ENCODE measurements at places on chromosomes 16 and 17.

- no peak for DNase-seq
Measured at GRCh38 chr16:76583945-76584344, 306.7 kb downstream of the CNTNAP4 start.

GRCh38 chr16:50736448-50736847, 5.4 kb upstream of the CYLD start:
- no peak for DNase-seq

GRCh38 chr17:34584805-34585416, 5.5 kb downstream of the TMEM132E start:
- DNase-seq: peak; percentile 12

DNA sequence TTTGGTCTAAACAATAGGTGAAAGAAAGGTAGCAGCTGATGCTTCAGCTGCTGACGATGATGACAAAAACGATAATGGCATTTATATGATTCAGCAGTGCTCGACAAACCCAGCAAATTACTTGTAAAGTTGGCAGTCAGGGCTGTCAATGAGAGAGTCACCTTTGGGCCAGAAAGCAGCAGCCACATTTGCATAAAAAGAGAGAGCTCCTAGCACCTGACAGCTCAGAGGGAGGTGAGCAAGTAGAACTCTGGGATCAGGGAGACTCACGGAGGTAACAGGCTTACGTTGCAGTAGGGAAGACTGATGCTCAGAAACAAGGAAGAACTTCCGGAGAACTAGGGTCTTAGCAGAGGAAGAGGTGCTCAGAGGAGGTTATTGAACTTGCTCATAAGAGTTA, 291.9 kb upstream of the ZFHX3 start:
- DNase-seq: no peak

DNA sequence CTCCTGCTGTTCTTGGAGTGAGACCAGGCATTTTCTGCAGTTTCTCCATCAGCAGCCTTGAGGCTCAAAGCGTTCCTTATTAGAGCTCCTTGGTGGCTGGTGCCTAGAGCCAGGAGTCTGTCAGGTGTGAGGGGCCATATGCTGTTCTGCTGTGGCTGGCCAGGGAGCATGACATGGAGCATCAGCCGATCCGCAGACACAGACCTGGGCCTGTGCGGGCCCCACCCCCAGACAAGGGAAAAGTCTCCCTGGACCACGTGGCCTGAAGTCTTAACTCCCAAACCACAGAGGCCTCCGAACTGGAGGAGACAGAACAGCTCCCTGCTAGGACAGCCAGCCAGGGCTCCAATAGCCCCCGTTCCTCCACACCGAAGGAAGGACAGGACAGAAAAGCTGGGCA, 162.7 kb upstream of the CIBAR2 start:
- DNase-seq: no peak

DNA sequence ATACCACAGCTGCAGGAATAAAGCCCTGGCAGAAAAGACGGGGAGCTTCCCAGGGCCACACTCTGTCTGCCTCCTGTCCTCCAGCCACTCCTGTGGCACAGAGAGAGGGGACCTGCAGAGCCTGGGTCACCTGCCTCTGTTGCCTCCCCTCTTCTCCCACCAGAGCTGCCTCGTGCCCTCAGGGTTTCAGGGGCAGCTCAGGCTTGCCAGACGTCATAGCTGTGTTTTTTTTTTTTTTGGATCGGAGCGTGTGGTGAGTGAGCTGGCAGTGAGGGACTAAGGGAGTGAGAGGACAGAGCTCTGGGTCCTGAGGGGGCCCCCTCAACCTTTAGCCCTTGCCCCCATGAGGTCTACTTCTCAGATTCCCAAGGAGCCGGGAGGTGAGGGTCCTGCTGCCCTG, 2.1 kb downstream of the PIK3R6 start:
- no peak for DNase-seq

GRCh38 chr16:2432286-2432685, 3.0 kb downstream of the CCNF start:
- no peak for DNase-seq

- no peak for DNase-seq
Measured at GRCh38 chr16:47612711-47613110, 151.6 kb downstream of the PHKB start.

- DNase-seq: peak; percentile 66
Measured at GRCh38 chr17:31499771-31500554, 108.5 kb downstream of the RAB11FIP4 start.

- no peak for DNase-seq
Measured at GRCh38 chr17:76277300-76278267, 12.4 kb downstream of the UBALD2 start.

GRCh38 chr17:14355556-14355955, 54.7 kb downstream of the HS3ST3B1 start:
- no peak for DNase-seq

DNA sequence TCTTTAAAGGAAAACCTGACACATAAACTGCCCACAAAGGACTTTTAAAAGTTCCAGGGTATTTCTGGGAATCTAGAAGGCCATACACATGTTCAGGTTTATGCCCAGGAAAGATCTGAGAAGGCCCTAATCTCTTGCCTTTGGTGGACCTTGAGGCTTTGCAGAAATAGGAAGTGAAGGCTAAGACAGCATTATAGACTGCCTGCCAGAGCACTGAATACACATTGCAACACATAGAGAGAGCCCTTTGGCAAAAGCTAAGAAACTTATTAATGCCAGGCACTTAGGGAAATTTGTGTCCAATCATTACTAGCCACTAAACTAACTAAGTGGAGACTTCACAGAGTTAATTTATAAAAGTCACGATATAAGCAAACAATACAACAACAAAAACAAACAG, 70.4 kb downstream of the MMD start:
- no peak for DNase-seq

GRCh38 chr16:18938986-18939385, 12.8 kb upstream of the SMG1 start:
- no peak for DNase-seq

- DNase-seq: no peak
Measured at GRCh38 chr17:73007407-73007806, 85.1 kb downstream of the SLC39A11 start.

DNA sequence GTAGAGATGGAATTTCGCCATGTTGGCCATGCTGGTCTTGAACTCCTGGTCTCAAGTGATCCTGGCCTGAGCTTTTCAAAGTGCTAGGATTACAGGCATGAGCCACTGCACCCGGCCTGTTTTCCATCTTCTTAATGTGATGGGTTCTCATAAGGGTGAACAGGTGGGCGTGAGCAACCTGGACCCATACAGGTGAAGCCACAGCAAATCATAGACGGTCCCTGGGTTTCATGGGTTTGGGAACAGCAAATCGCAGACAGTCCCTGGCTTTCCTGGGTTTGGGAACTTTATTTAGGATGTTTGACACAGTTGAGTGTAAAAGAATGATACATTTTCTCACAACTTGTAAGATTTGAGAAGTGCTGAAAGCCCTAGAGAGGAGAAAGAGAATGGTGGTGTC, 12.9 kb upstream of the MEIOB start:
- DNase-seq: no peak

DNA sequence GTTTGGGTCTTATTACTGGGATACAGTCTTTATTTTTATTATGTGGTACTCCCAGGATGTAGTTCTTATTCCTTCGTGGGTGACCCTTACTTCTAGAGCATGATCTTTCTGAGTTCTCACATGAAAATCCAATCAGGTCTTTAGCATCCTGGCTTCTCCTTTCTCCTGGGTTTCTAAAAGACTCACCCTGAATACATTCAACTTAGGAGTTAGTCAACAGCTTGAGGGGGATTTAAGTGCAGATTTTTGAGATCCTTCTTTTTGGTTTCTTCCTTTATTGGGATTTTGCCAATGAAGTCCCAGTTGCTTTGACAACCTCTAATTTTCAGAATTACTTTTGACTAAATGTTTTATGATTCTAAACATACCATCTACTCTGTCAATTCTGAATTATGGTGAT, 68.2 kb downstream of the SIAH1 start:
- no peak for DNase-seq

GRCh38 chr17:78182504-78182903, 4.3 kb downstream of the TK1 start:
- DNase-seq: no peak

- DNase-seq: peak; percentile 67
Measured at GRCh38 chr17:17694169-17695081, 13.2 kb downstream of the RAI1 start.

GRCh38 chr17:78185981-78186691, 716 bp downstream of the TK1 start:
- no peak for DNase-seq

DNA sequence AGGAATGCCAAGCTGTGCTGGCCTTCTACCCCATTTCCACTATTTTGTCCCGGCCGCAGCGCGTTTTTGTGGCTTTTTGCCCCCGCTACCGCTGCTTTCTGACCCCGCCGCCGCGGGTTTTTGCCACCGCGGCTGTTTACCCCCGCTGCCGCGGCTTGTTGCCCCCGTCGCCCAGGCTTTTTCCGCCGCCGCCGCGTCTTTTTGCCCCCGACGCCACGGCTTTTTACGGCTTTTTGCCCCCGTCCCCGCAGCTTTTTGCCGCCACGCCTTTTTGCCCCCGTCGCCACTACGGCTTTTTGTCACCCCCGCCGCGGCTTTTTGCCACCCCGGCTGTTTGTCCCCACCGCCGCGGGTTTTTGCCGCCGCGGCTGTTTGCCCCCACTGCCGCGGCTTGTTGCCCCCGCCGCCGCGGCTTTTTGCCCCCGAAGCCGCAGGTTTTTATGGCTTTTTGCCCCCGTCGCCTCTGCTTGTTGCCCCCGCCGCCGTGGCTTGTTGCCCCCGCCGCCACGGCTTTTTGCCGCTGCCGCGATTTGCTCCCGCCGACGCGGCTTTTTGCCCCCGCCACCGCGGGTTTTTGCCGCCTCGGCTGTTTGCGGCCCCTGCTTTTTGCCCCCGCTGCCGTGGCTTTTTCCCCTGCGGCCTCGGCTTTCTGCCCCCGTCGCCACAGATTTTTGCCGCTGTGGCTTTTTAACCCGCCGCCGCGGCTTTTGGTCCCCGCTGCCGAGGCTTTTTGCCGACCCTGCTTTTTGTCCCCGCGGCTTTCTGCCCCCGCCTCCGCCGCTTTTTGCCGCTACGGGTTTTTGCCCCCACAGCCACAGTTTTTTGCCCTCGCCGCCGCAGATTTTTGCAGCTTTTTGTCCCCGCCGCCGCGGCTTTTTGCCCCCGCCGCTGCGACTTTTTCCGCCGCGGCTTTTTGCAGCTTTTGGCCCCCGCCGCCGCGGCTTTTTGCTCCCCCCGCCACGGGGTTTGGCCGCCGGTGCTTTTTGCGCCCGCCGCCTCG, 520.4 kb upstream of the WSB1 start:
- no peak for DNase-seq

- DNase-seq: no peak
Measured at GRCh38 chr16:89274561-89275283, 57.2 kb downstream of the ZNF778 start.

DNA sequence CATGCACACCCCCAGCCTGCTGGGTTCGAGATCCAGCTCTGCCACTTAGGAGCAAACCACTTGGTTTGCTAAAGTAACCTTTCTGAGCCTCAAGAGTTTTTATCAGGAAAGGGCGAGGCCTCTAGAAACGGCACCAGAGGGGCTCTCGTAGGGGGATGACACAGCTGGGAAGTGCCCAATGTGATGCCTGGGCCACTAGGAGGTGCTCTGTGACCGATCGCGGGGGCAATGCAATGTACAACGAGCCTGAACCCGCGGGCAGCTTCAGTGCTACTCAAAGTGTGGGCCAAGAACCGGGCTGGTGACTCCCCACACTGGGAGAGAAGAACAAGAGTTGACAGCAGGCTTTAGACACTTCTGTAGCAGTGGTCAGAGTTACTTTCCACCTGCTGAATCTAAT, 9.4 kb downstream of the C16orf89 start:
- DNase-seq: peak; percentile 57

DNA sequence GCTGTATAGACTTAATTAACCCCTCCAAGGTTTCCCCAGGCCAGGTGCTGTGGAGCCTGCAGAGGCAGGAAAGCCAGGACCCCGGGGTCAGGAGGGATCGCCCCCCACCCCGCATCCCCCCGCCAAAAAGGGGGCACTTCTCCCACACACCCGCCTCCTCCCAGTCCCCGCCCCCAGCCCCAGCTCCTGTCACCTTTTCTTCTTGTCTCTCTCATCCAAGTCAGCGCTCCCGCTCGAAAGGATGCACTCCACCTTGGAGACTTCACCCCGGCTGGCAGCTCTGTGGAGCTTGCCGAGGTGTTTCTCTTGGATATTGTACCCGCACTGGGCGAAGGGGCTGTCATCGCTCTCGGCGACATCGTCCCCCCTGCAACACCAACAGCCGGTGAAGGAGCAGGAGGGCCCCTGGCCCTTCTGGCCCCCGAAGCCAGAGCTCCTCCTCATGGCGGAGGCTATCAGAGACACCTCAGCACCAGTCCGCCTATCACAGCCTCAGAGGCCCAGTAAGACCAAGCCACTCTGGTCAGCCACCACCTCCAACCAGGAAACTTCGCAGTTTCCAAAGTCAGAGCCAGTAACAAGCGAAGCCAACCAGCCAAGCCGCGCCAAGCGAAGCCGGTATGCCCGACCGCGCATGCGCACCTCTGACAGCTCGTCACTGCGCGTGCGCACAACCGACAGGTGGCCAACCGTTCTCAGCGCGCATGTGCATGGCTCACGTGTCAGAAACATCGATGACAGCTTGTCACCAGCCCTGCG, 52.5 kb downstream of the SHCBP1 start:
- no peak for DNase-seq

GRCh38 chr17:73304971-73305812, 6.6 kb downstream of the CDC42EP4 start:
- DNase-seq: no peak

GRCh38 chr17:79657036-79657435, 46.2 kb upstream of the RBFOX3 start:
- no peak for DNase-seq

- DNase-seq: no peak
Measured at GRCh38 chr16:10965440-10966061, 21.2 kb downstream of the CLEC16A start.

DNA sequence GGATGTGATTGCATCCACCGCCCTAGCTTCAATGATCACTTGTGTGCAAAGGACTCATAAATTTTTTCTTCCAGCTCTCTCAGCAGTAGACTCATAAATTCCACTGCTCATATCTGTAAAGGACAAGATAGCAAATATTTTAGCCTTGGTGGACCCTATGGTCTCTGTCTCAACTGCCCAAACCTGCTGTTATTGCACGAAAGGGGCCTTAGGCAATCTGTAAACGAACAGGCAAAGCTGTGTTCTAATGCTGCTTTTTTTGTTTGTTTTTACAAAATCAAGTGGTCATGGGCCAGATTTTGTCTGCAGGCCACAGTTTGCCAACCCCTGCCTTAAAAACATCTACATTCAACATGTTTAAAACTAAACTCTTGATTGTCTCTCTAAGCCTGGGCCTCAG, 34.1 kb downstream of the FAM20A start:
- DNase-seq: no peak

GRCh38 chr17:18002171-18002570, 29.5 kb downstream of the DRC3 start:
- no peak for DNase-seq

GRCh38 chr17:78921437-78921971, 3.7 kb downstream of the TIMP2 start:
- DNase-seq: no peak

DNA sequence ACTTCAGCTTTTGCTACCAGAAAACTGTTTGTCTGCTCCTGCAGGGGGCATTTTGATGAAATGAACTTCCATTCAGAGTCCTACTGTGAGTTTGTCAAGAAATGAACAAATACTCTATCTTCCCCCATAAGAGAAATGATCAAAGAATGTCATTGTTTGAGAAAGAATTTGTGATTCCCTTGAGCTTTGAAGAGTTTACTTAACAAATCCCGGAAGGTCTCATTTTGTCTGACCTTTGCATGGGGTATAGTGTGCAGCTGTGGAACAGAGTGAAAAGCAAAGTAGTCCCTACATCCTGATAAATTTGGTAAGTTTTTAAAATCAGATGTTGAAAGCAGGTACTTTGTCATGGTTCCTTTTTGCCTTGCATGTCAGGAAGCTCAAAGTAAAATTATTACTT, 178.0 kb downstream of the ABCC12 start:
- no peak for DNase-seq

- no peak for DNase-seq
Measured at GRCh38 chr16:12944300-12944699, 42.9 kb downstream of the SHISA9 start.

Data from glutamatergic neuron (in vitro differentiated cells).